ENCODE measurements at places on chromosomes 6 and 20.

- no peak for DNase-seq
Measured at GRCh38 chr6:155067956-155068615, 73.0 kb downstream of the TIAM2 start.

GRCh38 chr20:33940666-33941065, 53.0 kb upstream of the RALY start:
- DNase-seq: no peak

DNA sequence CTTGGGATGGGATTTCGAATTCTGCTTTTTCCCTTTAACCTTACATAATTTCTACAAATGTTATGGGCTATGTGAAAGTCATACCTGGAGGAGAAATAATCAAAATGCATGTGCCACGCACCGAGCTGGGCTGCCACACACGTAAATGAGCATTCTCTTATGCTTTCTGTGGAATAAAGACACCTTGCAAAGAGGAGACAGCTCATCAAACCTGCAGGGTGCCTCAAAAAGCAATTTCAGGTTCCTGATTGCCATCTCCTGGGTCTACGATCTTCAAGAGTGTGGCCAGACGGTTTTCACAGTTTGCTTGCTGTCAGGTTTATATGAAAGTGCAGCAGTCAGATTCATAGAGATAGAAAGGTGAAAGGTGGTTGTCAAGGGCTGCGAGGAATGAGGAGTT, 36.6 kb downstream of the DUSP22 start:
- DNase-seq: no peak

- no peak for DNase-seq
Measured at GRCh38 chr6:37745748-37746147, 48.1 kb upstream of the MDGA1 start.

GRCh38 chr6:134846031-134846430, 103.9 kb downstream of the ALDH8A1 start:
- no peak for DNase-seq

DNA sequence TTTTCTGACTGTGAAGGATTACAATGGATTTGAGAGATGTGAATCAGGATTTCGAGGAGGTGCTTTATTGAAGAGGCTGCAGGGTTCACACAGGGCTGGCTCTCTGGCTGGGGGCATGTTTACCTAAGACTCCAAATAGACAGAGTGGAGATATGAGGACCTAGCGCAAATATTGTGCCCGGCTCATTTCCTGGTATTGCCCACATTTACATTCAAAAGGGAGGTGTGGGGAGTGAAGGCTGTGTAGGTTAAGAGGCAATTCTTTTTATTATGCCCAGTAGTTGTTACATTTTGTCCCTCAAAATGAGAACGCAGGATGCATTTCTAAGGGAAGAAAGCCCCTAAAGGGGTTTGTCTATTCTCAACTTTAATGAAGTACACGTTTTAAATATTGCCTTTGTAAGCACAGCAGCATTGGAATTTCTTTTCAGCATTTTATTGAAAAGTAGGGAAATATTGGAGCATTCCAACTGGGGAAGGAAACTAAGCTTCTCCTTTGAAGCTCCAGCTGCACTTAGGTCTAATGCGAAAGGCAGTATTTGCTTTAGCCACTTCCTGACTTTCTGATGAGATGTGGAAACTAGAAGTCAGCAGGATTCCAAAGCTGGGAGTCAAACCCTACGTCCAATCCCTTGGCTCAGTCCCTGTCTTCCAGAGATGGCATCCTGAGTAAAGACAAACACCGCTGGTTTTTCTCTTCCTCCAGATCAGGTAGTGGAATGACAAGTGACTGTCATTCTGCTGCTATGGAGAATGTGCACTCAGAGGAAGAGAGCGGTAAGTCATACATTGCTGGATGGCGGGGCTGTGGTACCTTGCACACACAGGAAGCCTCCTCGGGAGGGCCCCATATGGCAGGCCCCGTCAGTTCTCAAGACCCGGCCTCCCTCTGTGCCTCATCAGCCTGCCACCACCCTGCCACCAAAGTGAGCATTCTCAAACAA, 70.7 kb downstream of the MYB start:
- no peak for DNase-seq

DNA sequence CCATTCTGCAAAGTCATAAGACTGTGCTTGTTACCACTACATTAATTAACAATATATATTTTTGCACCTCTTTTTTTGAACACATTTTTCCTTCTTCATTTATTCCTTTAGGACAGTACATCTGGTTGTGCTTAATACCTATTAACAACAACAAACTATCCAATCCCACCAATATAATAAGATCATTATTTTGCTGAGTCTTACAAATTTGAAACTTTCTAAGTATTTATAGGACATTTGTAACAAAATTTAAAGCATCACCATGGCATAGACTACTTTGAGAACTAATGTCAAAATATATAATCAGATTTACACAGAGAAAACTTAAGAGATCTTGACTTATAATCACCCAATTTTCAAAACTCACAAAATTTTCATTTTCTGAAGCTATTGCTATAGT, 47.9 kb downstream of the FILIP1 start:
- no peak for DNase-seq

GRCh38 chr6:136189104-136189503, 61.0 kb downstream of the MTFR2 start:
- DNase-seq: no peak

DNA sequence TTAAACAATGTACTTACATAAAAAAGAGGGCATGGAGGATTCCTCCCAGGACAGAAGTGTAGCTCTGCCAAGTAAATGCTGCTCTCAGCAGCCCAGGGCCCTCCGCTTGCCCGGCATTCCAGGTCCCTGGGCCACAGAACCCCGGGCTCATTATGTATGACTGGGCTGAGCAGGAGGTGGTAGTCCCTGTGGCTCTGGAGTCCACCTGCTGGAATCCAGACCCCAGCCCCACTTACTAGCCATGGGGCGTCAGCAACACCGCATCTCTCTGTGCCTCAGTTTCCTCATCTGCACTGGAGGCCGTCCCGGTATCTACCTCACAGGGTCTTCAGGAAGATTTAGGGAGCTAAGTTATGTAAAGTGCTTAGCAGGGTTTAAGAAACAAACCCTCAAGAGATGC, 55.4 kb downstream of the PSMG4 start:
- no peak for DNase-seq

GRCh38 chr6:45924763-45925342, 90.8 kb downstream of the CLIC5 start:
- no peak for DNase-seq

GRCh38 chr20:23142162-23143050, 56.3 kb upstream of the CD93 start:
- DNase-seq: no peak

- peak; percentile 46 for DNase-seq
Measured at GRCh38 chr20:51533291-51534172, 9.0 kb downstream of the NFATC2 start.

DNA sequence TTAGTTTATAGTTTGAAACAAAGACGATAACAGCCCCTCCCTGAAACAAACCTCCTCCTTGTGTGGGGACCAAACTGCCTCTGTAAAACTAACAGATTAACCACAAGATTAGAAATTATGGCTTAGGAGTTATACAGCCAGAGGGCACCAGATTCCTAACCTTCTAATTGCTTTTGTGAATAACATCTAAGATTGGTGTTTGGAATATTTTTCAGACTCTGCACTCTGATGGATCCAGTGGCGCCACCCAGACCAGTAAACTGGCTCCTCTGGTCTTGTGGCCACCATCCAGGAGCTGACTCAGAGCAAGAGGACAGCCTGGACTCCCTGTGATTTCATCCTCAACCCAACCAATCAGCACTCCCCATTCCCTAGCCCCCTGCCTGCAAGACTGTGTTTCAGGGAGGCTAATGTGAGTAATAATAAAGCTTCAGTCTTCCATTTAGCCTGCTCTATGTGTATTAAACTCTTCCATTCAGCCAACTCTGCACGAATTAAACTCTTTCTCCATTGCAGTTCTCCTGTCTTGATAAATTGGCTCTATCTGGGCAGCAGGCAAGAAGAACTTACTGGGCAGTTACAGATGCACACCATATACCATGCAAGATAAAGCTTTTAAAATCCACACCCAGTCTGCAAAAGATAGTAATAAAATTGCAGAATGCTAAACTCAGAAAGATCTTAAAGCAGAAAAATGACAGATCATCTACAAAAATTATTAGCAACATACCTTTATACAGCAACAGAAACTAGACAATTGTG, 58.5 kb upstream of the SLC22A16 start:
- peak; percentile 43 for DNase-seq

- DNase-seq: peak; percentile 90
Measured at GRCh38 chr6:8180327-8181159, 78.2 kb upstream of the EEF1E1 start.

- no peak for DNase-seq
Measured at GRCh38 chr6:49772285-49772684, 14.8 kb downstream of the PGK2 start.

GRCh38 chr20:50335866-50336265, 145.2 kb downstream of the CEBPB start:
- DNase-seq: peak; percentile 31

DNA sequence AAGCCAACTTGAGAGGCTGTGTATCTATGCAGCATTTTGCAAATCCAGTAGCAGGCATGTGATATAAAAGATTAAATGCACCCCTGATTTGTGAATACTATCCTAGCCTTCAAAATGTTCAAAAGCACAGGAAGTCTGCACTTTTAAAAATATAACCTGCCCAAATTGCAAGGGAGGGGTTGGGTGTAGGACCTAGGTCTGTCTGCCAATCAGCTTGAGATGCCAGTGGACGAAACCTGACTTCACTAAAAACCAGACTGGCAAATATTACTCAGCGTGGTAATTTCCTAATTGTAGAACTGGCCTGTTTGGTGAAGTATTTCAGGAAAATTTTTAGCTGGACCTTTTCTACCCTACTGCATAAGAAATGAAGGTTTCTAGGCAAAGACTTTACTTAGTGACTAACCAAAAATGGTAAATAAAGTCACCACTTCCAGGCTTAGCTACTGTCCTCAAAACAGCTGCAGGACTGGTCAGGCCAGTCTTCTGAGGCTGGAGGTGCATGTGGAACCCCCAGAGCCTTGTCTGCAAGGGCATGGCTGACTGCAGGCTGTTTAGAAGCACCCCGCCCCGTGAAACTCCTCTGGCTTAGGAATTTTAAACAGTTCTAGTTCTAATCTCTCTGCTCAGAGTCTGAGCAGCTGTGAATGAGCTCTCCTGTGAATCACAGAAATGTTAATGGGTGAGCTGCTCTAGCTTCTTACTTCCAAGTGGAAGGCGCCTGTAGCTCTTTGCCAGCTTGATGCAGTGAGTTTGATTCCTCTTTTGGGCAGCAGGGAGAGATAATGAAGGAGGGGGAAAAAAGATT, 104.4 kb upstream of the ESR1 start:
- DNase-seq: peak; percentile 38

DNA sequence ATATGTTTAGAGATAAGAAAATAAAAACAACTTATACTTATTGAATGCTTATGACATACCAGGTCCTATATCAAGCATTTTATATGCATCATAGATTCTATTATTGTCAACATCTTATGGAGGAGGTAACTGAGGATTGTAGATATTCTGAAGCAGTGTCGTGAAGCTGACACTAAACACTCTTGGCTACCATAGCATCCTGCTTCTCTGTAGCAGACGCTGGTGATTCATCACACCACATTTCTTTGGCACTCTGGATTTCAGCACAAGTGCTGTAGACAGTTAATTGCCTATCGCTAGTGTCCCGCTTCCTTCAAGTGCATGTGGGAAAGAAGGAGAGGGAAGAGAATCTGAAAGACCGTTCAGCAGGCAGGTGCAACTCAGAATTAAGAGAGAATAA, 317.1 kb downstream of the PLCB1 start:
- peak; percentile 11 for DNase-seq

GRCh38 chr6:50862176-50862575, 43.5 kb downstream of the TFAP2B start:
- DNase-seq: no peak

- DNase-seq: no peak
Measured at GRCh38 chr20:10398834-10399369, 35.1 kb downstream of the MKKS start.

- DNase-seq: no peak
Measured at GRCh38 chr20:46644733-46645132, 6.5 kb downstream of the SLC13A3 start.

DNA sequence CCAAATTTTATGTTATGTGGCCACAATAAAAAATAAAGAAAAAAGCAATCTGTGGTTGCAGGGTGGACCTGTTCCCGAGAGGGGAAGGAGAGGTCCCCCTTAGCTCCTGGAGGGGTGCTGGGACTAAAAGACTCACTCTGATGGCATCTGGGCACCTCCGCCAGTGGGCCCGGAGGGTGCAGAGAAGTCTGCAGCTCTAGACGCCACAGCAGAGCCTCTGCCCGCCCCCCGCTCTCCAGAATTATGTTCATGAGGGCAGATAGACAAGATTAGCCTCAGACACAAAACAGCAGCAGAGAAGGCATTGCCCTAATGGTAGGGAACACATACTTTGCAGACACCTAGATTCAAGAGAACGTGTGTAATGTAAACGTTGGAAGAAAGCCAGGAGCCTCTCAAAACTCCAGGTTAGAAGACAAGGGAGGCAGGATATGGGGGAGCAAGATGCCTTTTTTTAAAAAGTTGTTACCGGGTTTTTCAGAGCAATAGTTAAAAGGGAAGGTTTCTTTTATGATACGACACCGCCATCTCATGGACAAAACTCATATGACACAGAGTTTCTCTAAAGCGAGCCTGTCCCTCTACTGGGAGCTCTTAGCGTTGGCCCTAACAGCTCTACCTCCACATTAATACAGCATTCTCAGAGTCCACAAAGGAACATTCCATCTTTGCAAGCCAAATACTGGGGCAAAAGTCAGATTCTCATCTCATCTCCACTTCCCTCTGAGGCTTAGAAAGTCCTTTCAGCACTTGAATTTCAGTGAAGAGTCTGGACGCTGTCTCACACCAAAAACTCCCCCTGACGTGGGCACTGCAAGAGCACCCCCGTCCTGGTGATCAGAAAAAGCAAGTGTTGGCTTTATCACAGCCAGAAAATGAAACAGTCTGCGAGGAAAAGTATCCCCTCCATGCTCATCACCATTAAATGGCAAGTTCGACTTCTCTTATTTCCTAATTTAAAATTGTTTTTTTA, 47.2 kb downstream of the FOXF2 start:
- DNase-seq: peak; percentile 85

- DNase-seq: peak; percentile 68
Measured at GRCh38 chr6:3997177-3997770, 81.7 kb downstream of the FAM217A start.

DNA sequence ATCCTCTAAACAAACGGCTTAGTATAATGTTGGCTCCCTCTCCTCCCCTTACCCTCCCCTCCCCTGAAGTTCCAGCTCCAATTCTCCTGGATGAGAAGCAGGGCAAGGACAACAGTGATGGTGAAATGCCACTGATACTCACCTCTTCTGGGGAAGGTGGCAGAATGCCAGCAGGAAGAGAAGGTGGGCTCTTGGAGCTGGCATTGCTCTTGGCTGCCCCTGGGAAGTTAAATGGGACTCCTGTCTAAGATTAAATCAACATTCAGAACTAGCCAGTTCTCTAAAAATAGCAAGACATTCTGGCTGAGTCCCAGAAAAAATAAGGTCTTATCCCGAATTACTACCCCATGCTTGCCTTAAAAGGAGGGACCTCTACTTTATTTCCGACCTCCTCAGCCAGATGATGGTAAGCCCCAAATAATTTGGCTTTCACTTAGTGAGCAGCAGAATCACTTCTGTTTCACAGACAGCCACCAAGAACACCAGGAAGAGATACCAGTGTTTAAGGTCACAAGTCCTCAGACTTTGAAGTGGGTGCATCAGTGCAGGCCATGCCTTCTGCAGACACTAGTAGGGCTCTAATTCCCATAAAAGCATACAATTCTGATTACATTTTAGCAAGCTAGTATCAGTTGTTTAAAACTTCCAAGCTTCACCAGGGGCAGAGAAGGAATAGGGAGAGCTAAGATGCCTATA, 46.0 kb upstream of the IL17A start:
- no peak for DNase-seq

GRCh38 chr20:37007898-37008649, 56.6 kb upstream of the SAMHD1 start:
- peak; percentile 45 for DNase-seq

GRCh38 chr6:27133281-27134227, 113.9 kb upstream of the PRSS16 start:
- DNase-seq: peak; percentile 51
